ENCODE measurements at places on chromosomes 4 and X.

- DNase-seq = no peak
Measured at GRCh38 chrX:102599951-102600579, 750 bp downstream of the ARMCX5 start.

DNA sequence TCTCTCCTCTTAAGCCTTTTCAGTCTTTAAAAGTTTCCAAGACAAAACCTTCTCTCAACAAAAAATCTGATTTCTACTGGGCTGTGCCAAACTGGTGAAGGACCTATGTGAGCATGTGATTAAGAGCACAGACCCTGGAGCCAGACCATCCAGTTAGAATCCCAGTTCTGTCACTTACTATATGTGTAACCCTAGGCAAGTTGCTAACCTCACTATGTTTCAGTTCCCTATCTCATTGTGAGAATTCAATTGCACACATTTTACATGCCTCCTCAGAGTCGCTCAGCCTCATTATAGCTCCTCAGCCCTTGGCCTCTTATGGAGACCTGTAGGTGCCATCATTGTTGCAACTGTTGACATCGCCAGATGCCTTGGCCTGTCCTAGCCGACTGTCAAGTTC is 54.1 kb upstream of the VEGFD start:
- DNase-seq = no peak

DNA sequence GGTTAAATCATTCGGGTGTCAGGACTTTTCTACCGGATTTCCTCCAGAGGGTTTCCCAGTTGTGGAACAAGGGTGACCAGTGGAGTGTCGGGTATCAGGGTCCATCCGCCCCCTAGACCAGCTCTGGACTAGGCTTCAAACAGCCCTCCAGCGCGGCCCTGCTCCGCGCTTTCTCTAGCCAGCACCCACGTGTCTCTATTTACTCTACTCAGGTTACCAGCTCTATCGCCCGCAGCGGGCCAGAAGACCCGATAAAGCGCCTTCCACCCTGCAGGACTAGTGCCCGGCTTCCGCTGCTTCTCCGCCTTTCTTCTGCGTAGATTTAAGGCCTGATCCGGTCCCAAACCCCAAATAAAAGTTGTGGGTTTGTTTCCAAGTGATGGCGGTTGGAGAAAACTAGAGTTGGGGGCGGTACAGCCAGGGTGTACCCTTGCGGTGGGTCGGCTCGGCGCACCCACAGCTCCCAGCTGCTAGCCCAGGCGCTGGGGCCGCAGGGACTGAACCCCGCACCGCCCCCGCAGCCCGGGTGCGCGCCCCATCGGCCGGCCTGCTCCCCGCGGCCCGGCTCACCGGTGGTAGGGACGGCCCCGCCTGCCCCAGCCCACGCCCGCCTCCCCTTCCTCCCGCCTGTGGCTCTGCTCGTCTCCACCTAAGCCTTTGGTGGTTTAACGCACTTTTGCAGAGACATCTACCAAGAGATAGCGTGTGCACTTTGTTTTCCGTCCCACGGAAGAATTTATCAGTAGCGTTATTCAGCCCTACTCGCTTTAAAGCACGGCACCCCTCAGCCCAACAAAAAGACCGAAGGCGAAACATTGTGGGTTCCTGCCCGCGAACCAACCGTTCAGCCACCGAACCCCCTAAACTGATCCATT is 2.1 kb downstream of the LEF1 start:
- no peak for DNase-seq

- no peak for DNase-seq
Measured at GRCh38 chrX:433771-434170, 47.1 kb upstream of the PPP2R3B start.

GRCh38 chr4:93810340-93810992 is 18.1 kb upstream of the ATOH1 start:
- no peak for DNase-seq

DNA sequence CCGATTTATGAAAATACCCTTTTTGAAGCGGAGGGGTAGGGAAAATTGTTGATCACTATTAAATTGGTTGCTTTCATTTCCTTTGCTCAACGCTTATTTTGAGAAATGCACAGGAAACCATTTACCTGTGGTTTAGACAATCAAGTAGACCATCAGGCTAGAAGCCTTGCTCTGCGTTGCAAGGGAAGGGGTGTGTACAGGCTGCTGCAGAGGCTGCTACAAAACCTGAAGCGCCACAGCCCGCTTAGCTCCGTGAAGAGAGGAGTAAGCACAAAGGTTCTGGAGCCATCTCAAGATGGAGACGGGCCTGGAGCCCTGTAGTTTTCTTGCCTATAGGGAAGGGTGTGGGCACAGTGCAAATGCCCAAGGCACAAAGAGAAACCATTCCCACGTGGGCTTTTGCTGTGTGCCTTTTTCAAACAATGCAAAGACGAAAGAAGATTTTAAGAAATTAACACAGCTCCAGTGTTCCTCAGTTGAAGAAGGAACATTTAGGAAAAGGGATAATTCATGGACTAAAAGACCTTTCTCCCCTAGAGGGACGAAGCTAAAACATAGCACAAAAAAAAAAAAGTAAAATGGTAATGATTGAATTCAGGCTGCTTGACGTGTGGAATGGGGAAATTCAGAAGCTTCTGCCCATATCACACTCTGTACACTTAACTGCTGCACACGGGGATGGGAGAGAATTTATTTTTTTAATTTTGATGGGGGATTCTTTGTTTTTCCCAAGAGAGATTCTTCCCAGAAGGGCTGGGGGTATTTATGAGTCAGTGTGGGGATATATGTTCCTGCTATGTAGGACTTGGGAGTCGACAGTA is 3.5 kb downstream of the TMSB4X start:
- DNase-seq = no peak

DNA sequence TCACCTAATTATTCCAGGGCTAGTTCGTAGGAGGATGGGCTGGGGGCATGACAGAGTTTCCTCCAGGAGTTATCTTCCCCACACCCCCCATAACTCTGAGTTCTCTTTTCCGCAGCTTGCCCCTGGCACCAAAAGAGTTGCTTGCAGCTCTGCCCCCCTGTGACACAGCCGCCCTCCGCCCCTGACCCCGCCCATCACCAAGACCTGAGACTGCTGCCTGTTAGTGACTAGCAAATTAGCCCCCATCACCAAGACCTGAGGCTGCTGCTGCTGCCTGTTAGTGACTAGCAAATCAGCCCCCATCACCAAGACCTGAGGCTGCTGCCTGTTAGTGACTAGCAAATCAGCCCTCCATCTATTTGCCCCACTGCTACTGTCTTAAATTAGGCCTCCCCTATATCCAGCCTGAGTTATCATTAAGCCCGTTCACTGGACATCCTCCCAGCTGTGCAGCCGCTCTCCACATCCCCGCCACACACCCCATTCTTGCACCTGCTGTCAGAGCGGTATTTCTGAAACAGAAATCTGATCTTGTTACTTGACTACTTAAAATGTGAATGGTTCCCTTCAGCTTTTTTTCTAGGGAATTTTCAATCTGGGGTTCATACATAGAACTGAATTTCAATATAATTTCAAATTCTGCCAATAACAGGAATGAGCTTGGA is 1.5 kb upstream of the PAPSS1 start:
- no peak for DNase-seq

GRCh38 chr4:187077744-187078401 is 354.2 kb upstream of the FAT1 start:
- no peak for DNase-seq

- no peak for DNase-seq
Measured at GRCh38 chr4:1862055-1862911, 6.3 kb upstream of the LETM1 start.

GRCh38 chr4:2787230-2788100 is 5.4 kb upstream of the SH3BP2 start:
- no peak for DNase-seq

- DNase-seq = no peak
Measured at GRCh38 chr4:63296773-63297172, 1112.5 kb downstream of the TECRL start.

DNA sequence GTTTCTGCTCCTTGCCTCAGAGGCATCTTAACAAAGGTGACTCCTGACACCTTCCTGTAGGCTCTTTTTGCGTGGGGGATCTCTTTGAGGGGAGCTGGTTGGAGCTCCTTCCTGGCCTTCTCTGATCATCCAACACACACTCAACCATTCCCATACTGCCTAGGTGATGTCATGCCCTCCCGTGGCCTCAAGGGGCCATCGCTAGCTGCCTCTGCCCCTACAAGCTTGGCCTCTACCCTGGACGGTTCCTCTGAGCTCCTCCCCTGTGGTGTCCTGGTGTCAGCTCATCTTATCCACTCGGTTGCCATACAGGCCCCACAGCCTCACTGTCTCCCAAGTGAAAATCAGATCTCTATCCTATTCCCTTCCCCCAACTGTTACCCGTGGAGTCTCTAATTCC is 13.7 kb upstream of the ZNF185 start:
- no peak for DNase-seq

GRCh38 chrX:38515291-38515690 is 46.1 kb upstream of the TSPAN7 start:
- no peak for DNase-seq

Data from dorsolateral prefrontal cortex (tissue), 122 donors.